ENCODE measurements at places on chromosomes 11 and 22.
A peak's percentile ranks its signal among the peaks of the same experiment; 100 is the strongest.

- DNase-seq: peak; percentile 49
Observed at GRCh38 chr11:59429924-59430516, 3.8 kb upstream of the OR5A2 start.

DNA sequence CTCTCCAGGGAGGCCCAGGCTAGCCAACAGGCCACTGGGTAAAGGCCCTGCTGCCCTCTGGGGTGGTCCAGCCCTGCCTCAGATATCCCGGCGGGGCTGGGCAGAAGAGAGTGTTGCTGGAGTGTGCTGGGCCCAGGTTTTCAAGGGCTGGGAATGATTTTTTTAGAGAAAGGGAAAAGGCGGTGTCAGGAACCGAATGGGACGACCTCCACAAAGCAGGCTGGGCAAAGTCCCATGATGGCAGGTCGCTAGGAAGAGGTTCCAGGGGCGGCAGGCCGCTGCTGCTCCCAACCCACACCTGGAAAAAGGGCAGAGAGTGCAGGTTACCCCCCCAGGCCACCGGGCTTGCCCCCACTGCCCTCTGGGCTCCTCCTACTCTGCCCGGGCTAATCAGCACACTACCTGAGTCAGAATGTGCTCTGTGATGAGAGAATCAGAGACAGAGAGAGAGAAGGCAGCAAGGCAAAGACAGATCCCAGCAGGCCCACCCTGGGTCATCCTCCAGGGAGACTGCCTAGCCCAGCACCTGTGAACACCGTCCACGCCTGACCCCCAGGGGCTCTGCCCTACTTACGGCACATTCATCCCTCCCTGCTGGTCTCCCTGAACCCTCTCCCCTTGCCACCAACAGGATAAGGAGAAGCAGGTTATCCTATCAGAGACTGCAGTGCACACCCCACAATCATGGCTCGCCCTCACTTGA lies 4.6 kb downstream of the PATZ1 start:
- DNase-seq: no peak

DNA sequence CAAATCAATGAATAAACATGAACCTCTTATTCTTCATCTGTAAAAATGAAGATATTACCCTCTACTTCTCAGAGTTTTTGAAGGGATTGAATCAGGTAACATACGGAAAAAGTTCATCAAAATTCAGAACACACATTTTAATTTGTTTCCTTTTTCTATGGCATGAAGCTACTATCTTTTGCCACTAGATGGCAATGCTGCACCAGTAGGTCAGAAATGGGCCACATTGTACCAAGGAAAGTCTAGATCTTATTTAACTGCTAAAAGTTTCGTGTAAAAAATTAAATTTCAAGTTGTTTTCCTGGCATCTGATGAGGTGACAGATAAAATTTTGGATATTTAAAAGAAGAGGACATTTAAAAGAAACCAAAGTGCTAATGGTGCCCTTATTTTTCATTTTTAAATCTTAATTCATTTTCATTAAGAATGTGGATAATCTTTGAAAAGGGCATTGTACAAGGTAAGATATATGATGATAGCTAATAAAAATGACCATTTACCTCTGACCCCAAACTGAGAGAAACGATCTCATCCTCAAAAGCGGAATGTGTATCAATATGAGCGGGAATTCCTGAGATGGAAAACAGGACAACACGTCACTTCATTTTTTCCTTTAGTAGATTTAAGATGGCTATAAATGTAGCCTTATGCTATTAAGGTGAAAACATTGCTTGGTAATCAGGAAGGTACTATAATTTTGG lies 16.1 kb downstream of the ALKBH8 start:
- DNase-seq: peak; percentile 37

- DNase-seq: no peak
Observed at GRCh38 chr11:91129596-91129995, 906.7 kb upstream of the CHORDC1 start.

GRCh38 chr11:62796281-62796680 lies 4.5 kb upstream of the TMEM223 start:
- no peak for DNase-seq

- DNase-seq: no peak
Observed at GRCh38 chr22:44906999-44907644, 102.7 kb downstream of the PHF21B start.

GRCh38 chr11:104286129-104286528 lies 122.2 kb upstream of the PDGFD start:
- DNase-seq: no peak

- no peak for DNase-seq
Observed at GRCh38 chr22:45478108-45478771, 24.4 kb upstream of the FBLN1 start.

- no peak for DNase-seq
Observed at GRCh38 chr11:123584737-123585136, 69.7 kb downstream of the SCN3B start.

DNA sequence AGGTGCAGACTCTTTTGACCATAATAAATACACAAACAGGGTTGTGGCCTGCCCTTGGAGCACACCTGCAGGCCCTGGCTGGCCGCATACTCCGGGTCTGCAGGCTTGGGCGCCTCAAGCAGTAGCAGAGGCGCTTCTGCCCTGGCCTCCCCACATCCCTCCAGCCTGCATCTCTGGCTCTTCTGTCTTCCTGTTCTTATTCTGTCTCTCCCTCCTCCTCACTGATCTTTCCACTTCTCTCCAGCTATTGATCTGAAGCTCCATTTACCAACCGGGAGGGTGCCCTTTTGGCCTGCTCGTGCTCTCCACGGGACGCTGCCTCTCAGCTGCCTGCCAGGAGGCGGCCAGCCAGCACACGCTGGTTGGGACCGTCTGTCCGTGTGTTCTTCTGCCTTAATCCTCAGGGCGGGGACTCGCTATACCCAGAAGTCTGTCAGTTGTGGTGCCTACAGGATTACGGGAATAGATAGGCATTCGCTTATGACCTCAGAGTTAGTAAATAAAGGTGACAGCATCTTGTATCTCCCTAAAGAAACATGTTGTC lies 5.2 kb downstream of the UPB1 start:
- DNase-seq: no peak

GRCh38 chr11:48022445-48022844 lies 42.1 kb downstream of the PTPRJ start:
- DNase-seq: no peak

DNA sequence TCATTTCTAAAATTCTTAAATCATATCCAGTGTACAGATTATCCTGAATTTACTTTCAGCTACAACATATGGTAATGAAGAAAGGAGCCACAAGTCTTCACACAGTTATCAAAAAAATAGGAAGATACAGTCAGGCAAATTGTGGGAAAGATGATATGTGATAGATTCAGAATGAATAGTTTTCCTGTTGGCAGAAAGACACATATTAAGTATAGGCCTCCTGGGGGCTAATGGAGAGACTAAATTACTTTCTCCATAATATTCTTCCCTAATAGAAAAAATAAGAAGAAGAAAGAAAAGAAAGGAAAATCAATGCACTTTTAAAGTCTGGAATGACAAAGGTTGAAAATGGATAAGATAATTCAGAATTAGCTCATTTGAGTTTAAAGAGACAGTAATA lies 2073.5 kb downstream of the LRRC4C start:
- no peak for DNase-seq

All from CD4-positive, alpha-beta T cell treated with Interleukin-6 at 100 ng/mL for 8 hours (primary cell).